ENCODE measurements at places on chromosomes 7 and 10.
A peak's percentile ranks its signal among the peaks of the same experiment; 100 is the strongest.

DNA sequence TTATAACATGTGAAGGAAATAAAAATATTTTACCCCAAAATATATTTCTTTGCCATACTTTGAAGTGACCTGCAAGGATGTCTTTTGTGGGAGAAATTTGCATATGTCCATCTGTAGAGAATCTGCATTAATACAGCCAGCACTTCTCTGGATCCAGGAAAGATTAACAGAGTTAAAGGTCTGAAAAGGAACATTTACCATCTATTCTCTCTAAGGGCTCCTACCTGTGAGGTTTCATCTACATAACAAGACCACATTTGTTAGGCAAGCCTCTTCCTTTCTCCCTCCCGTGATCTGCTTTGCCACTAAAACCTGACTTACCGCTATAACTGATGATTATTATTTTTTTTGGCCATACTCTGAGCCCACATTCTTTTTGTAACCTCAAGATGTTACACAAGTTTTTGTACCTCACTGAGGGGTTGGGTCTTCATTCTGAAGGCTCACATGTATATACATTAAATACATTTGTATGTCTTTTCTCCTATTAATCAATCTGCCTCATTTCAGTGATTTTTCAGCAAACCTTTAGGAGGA lies 129.4 kb downstream of the AKR1D1 start:
- DNase-seq = no peak

DNA sequence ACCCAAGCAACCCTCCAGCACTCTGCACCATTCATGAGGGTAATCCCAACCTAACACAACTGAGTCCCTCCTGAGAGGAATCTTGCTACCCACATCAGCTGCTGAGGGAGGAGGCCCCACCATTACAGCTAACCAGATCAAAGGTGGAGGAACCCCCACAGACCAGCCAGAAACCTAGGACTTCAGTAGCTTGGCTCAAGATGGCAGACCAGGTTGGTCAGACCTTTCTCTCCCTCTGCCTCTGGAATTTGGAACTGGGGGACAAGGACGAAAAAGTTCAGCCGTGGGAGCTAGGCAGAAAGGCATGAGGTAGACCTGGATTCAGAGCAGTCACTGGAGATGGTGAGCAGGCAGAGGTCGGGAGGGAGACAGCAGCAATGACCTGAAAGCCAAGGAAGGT lies 101.3 kb upstream of the CACUL1 start:
- no peak for DNase-seq

DNA sequence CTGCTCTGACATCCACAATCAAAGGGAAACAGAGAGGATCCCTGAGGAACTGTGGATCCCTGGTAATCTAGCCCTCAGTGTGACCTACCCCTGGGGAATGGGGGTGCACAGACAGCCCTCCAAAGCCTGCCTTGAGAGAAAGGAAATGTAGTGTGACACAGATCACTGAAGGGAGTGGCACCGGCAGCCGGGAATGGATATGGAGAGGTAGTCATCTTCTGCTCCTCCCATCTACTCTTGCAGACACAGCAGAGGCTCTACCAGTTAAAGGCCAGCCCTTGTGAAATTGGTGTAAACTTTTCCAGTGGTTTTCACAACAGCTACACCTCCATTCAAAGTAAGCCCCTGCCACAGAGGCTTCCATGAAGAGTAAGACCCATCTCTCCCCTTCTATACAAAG lies 144.4 kb downstream of the PCDH15 start:
- no peak for DNase-seq

DNA sequence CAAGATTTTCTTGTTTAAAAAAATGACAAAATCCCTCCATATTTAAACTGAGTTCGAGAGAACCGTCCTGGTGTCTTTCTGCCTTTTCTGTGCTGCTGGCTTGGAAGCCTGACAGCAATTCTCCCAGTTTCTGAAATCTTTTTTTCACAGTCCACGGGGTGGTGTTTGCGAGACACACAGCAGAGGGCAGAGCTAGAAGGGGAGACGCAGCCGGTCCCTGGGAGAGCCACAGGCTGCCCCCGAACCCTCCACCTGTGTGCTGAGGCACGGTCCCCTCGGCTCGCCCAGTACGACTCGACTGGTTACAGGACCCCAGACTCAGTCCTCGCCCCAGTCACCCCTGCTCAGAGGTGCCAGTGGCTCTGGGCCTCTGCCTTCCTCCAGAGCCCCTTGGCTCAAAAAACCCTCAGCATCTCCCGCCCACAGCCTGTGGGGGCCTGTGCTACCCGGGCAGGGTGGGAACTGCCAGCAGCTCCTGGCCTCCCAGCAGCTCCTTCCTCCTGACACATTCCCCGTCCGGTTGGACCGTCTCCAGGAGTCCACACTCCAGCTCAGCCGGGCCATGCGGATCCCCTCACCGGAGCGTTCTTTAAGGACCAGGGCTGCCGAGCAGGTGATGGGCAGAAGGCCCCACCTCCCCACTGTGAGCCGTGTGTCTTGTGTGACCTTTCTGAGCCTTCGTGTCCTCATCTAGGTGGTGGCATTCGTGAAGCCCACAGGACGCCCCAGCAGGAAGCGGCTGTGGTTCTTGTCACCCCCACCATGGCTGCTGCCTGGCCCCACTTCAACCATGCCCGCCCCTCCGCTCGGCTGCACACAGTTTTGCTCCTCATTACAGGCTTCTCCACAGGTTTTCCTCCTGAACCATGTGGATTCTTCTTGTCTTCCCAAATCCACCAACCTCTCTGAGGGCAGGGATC lies 52.3 kb upstream of the EN2 start:
- no peak for DNase-seq

- DNase-seq = no peak
Observed at GRCh38 chr10:20953120-20953519, 56.0 kb upstream of the NEBL start.

DNA sequence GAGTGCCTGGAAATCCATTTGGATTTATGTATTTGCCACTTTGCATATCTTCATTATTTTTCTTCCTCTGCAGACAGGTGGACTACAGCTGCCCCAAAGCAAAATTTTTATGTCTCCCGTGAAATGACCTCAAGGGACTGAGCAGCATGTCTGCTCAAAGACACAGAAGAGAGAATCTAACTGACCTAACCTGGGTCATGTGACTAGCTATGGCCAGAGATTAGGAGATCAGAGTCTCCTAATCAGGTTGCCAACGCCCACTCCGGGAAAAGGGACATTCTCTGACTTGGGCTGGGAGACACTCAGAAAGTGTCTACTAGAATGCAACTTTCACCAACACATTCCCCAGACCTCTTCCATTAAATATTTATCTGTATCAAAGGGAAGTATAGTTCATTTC lies 2.5 kb upstream of the BAMBI start:
- DNase-seq = no peak

GRCh38 chr7:47787249-47788069 lies 160.8 kb downstream of the PKD1L1 start:
- no peak for DNase-seq

DNA sequence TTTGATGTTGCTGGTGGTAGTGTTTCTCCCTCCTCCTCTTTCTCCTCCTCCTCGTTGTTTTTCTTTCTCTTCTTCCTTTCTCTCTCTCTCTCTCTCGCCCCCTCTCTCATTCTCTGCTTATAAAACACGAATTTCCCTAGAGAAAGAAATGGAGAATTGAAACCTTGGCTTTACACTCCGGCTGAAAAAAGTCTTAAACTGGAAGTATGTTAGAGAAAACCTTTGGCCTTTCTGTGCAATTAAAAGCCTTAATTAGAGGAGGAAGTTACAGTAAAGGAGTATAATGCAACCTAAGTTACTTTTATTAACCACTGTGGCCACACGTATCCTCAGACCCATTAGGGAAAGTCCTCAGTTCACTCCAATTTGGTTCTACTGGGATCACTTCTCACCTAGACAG lies 501.7 kb upstream of the SORCS1 start:
- no peak for DNase-seq

GRCh38 chr10:43409385-43410109 lies 561 bp upstream of the HNRNPF start:
- peak; percentile 39 for DNase-seq

- no peak for DNase-seq
Observed at GRCh38 chr7:101087334-101088068, 2.2 kb downstream of the TRIM56 start.

DNA sequence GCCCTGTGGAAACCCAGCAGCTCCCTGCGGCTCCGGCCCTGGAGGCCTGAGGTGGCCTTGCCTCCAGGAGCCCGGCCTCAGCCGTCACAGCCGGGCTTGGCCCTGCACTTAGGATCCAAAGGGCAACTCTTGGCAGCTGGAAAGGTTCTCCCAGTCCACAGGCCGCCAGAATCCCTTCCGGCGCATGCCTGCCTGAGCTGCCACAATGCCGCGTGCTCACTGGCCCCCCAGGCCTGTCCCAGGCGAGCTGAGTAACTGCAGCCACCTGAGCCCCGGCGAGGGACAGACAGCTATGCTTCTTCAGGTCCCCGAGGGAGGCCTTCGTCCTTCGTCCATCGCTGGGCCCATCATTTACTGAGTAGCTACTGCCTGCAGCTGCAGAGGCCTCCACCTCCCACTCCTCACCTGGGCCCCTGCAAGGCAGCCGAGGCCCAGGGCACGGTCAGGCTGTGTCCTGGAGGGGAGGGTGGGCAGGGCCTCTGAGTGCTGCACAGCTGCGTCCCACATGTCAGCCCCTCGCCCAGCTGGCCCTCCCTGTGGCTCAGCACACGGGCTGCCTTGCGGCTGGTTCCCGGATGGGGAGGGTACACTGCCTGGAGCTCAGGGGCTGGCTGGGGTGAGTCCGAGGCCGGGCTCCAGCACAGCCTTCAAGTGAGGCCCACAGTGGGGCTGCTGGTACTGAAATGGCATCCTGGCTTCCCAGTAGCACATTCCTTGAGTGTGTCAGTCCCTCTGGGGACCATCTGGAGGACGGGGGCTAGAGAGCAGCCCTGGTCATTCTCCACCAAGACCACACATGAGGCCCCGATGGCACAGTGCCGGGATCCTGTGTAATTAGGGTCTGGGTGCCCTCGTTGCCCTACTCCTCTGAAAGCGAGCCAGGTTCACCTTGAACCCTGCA lies 172.5 kb downstream of the ELFN1 start:
- DNase-seq = no peak

DNA sequence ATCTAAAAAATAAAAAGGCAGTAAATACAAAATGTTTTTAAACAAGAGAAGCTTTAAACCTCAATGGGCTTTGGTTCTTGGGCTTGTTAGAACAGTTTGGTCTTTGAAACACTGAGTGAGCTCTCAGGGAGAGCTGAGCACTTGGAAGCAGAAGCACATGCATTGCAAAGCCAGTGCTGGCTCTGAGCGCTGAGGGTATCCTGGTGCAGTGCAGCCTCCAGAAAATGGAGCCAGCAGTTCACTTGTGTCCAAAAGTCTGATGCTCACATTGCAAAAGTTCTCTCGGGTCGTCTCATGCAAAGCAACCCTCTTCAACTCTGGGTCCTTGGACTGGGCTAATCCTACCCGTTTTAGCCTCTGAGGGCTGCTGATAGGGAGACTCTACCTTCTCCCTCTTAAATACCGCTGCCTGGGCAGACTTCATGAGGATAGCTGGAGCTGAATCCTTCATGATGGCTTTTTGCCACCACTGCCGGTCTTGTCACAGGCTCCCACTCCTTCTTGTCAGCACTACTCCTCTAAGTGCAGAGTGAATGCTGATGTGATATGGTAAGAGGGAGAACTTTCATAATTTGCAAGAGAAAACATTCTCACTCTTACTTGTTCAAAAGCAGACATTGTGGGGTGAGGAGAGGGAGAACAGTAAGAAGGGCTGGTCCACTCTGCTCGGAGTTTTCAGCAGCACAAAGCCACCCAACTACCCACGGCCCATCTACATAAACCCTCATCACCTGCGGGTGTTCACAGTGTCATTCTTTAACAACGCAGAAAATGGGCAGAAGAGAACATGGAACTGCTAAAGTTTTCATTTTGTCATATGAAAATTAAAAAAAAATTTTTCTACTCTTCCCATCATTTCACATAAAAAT lies 42.2 kb upstream of the BMPER start:
- DNase-seq = no peak

GRCh38 chr10:127013691-127014473 lies 108.7 kb downstream of the DOCK1 start:
- DNase-seq = no peak

GRCh38 chr10:77520290-77520689 lies 117.3 kb downstream of the KCNMA1 start:
- no peak for DNase-seq

GRCh38 chr7:50544992-50545391 lies 20.2 kb downstream of the DDC start:
- no peak for DNase-seq

DNA sequence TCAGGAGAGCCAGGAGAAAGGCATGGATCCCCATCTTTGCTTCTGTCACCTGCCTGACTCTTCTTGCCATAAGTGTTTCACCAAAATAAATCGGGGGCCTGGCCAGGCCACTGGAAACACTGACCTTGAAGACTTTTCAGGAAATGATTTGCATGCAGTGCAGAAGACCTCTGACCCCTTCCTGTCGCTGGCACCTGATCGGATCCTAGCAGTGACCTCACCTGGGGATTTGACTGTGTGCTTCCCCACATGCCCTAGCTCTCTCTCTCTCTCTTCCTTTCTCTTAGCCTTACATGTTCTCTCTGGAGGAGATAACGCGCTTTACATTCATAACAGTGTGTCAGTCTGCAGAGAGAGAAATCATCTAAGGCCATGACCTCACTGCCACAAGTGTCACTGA lies 243.0 kb downstream of the PRPF18 start:
- no peak for DNase-seq

- no peak for DNase-seq
Observed at GRCh38 chr7:523347-524336, 4.0 kb upstream of the PDGFA start.

DNA sequence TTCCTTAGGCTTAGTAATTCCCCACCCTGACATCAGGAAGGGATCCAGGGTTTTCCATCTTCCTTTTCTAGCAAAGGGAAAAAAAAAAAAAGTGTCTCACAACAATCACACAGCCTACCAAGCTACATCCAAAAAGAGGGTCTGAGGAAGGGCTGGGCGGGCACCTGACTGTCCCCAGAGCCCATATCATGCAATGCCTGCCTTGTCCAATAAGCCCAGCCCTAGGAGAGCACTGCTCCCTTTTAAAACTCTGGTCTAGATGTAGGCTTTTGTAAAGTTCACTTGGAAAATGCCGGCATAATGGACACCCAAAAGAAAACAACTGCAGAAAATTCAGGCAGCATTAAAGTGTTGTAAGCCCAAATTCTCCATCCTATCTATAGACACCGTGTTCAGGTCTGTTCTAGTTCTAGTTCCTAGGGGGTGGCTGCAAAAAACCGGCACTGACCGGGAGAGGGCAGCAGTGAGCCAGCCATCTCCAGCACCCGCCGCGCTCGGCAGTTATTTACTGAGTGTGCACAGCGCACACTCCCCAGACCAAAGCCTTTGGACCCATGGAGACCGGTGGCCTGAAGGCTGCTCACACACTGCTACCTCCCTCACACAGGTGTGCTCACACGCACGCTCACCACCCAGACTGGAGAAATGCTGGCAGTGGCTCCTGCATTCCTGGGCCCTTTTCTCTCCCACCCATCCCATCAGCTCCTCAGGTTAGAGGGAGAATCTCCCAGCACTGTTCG lies 48.7 kb downstream of the PODXL start:
- DNase-seq = peak; percentile 73

- DNase-seq = no peak
Observed at GRCh38 chr7:57789130-57789529, 339.2 kb downstream of the ZNF716 start.

- no peak for DNase-seq
Observed at GRCh38 chr7:24325708-24326107, 41.7 kb downstream of the NPY start.

- DNase-seq = no peak
Observed at GRCh38 chr7:76353744-76354143, 5.0 kb downstream of the YWHAG start.
